ENCODE measurements at places on chromosomes 2 and 18. TPM values are rescaled to one million over a fixed set of nuclear protein-coding genes. Genes with fewer than 3 reads are reported as not detected.

POTEF gene
- total RNA-seq = 0.34 TPM

PLEK gene
- 0.17 TPM for total RNA-seq

DNA sequence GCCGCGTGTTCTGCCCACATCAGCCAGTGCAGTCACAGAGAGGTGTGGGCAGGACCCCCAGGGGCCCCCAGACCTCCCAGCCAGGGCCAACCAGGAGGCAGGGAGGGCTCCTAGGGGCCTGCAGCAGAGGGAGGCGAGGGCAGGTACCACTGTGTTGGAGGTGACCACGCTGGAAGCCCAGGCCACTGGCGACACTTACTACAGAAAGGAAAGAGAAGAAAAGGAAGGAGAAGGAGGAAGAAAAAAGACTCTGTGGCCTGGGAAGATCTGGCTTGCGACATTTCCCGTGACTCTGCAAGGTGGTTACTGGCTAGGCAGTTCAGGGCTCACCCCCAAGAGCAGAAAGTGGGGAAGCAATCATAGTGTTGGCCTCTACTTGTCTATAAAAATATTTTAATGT, 98.1 kb upstream of the BCL2L11 start:
- DNase-seq = no peak

DNA sequence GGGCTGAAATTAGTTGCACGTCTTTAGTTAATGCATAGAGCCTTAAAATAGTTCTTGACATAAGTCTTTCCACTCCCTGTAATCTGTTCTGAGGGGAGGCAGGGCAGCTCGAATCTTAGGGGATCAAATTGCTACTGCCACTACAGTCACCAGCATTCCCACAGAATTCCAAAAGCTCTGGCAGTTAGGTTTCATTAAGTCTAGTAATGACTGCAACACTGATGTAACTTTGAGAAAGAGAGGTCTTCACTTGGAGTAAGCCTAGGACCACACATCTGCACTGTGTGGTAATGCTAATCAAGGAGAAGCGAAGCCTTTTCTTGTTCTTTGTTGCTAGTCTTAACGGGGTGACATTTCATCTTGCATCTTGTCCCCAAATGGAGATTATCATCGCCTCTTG, 19.3 kb upstream of the NCK2 start:
- DNase-seq = no peak

DNA sequence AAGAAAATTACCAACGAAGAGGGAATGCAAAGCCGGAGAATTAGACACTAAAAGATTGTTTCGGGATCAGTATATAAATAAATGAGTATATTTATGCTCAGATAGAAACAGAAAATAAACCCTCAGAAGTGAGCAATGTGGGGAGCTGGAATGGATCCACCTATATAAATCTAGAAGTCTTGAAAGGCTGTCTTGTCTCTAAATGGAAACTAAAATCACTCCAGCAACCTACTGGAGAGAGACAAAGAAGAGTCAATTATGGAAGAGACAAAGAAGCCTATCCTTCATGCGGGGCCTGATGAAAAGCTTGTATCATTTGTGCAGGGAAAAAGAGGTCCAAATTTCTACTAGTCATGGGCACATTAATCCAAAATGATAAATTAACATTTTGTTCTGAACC, 158.1 kb downstream of the DNAH7 start:
- DNase-seq = no peak
